GM23248 (cell line): ENCODE measurements at places on chromosomes 6 and 20.

DNA sequence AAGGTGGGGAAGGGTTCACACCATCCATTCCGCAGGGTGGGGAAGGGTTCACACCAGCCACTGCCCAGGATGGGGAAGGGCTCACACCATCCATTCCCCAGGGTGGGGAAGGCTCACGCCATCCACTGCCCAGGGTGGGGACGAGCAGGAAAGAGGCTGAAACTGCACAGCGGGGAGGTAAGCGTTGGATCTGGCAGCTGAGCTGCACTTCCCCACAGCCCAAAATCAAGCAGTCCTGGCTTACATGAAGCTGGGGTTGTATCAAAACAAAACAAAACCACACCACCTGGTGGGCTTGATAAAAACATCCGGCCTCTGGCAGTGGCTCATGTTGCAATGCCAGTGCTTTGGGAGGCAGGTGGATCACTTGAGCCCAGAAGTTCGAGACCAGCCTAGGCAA, 268.5 kb downstream of the TAF4 start:
- no peak for DNase-seq

- DNase-seq = no peak
Measured at GRCh38 chr6:33497157-33497556, 42.8 kb downstream of the ZBTB9 start.

GRCh38 chr20:40797425-40797824, 108.4 kb upstream of the MAFB start:
- peak; percentile 36 for DNase-seq

- DNase-seq = no peak
Measured at GRCh38 chr6:143731789-143732188, 54.0 kb downstream of the PHACTR2 start.

GRCh38 chr6:135831016-135831415, 20.5 kb upstream of the PDE7B start:
- no peak for DNase-seq

DNA sequence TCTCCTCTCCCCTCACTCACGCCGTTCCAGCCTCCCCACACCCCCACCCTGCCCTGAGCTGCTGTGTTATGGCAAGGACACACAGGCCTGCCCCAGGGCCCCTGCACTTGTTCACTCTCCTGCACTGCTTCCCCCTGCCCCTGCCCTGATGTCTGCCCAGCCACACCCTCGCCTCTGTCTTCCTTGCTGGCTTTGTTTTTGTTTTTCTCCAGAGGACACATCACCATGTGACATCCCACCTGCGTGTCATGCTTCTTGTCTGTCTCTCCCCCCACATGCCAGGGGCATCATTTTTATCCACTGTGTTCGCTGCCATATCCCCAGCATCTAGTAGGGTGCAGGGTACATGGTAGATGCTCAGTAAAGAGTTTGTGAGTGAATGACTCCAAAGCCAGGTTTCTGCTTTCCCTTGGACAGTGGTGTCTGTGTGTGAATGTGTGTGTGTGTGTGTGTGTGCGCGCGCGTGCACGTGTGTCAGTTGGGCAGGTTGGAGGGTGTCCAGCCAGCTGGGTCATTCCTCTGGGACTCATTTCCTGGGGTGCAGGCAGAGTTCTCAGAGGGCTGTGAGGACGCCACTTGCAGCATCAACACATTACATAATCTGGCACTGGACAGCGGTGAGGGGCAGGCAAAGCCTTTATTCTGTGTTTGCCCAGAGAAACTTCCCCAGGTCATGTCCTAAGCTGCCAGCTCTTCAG, 60.6 kb downstream of the STK35 start:
- peak; percentile 14 for DNase-seq

GRCh38 chr6:129516787-129517186, 193.2 kb downstream of the ARHGAP18 start:
- no peak for DNase-seq

DNA sequence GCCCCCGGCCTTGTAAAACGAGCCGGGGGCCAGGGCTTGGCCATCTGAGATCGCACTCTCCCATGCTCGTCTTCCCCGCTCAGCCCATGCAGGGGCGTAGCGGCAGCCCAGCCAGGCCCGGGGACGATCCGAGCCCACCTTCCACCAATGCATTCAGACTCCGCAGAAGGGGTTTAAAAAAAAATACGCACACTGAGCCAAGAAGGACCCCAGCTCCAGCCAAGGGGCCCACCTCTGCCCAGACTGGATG, 320 bp downstream of the GSTA4 start:
- DNase-seq = no peak
